Left ventricle myocardium inferior (tissue), 1 donor: ENCODE measurements at places on chromosomes 4 and X. TPM values are rescaled to one million over a fixed set of nuclear protein-coding genes. Genes with fewer than 3 reads are reported as not detected.
A peak's percentile ranks its signal among the peaks of the same experiment; 100 is the strongest.

- peak overlapping the region; percentile 94 for H3K27ac ChIP-seq
- peak; percentile 41 for DNase-seq
- H3K4me1 ChIP-seq, result peaks cover 7% of the 10 kb centered on the region
- no peaks in the 10 kb centered on the region for H3K27me3 ChIP-seq
- H3K36me3 ChIP-seq, result peaks cover 8% of the 10 kb centered on the region
These were observed 3.5 kb downstream of the TMSB4X start for GRCh38 chrX:12978205-12979025.

- H3K36me3 ChIP-seq, result no peaks in the 10 kb centered on the region
- H3K4me1 ChIP-seq, result peaks cover 3% of the 10 kb centered on the region
- H3K27ac ChIP-seq, result no peak overlapping the region
- DNase-seq, result no peak
- no peaks in the 10 kb centered on the region for H3K27me3 ChIP-seq
These were observed 188.3 kb downstream of the RASL11B start for GRCh38 chr4:53050361-53050774.

DNA sequence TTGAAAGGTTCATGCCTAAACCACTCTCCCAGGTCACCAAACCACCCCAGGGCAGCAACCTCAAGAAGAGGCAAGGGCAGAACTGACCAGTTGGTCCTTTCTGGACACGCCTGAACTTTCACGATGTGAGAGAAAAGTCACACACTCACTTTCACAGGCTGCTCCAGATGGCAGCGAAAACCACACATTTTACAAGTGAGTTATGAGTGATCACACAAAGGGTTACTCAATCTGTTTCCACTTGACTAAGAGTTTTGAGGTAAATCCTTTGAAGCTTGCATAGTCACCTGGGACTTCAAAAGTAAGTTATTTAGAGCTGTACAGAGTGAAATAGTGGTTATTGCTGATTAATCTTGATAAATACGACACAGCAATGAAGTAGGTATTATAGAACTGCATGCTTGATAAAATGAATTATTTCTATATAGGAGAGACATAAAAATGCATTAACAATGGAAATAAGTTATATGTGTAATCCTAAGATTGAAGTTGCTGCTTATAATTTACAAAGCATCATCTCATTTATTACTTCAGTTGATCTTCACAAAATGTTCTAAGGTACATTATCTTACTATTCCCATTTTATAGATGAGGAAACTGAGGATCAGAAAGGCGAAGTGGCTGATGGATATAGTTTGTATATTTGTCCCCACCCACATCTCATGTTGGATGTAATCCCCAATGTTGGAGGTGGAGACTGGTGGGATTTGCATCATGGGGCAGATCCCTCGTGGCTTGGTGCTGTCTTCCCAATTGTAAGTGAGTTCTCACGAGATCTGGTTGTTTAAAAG, 103.0 kb upstream of the KLF3 start:
- no peak overlapping the region for H3K27ac ChIP-seq
- H3K36me3 ChIP-seq, result no peaks in the 10 kb centered on the region
- H3K27me3 ChIP-seq, result no peaks in the 10 kb centered on the region
- DNase-seq, result no peak
- no peak overlapping the region for H3K4me3 ChIP-seq

- no peaks in the 10 kb centered on the region for H3K36me3 ChIP-seq
- H3K4me3 ChIP-seq, result no peak overlapping the region
- no peak for DNase-seq
- H3K27ac ChIP-seq, result no peak overlapping the region
- no peaks in the 10 kb centered on the region for H3K27me3 ChIP-seq
These were observed 14.7 kb downstream of the RGS12 start for GRCh38 chr4:3307486-3307885.

- H3K27me3 ChIP-seq, result no peaks in the 10 kb centered on the region
- no peaks in the 10 kb centered on the region for H3K36me3 ChIP-seq
- H3K27ac ChIP-seq, result no peak overlapping the region
- H3K4me1 ChIP-seq, result no peaks in the 10 kb centered on the region
- DNase-seq, result no peak
These were observed 15.5 kb upstream of the IGBP1 start for GRCh38 chrX:70117738-70118137.

GRCh38 chr4:88196013-88196365, 37.5 kb upstream of the ABCG2 start:
- H3K27ac ChIP-seq, result no peak overlapping the region
- no peaks in the 10 kb centered on the region for H3K27me3 ChIP-seq
- H3K36me3 ChIP-seq, result no peaks in the 10 kb centered on the region
- H3K4me1 ChIP-seq, result no peaks in the 10 kb centered on the region
- no peak for DNase-seq

- no peak for DNase-seq
- H3K36me3 ChIP-seq, result peaks cover 2% of the 10 kb centered on the region
- no peaks in the 10 kb centered on the region for H3K27me3 ChIP-seq
- H3K27ac ChIP-seq, result no peak overlapping the region
- H3K4me3 ChIP-seq, result no peak overlapping the region
These were observed 27.1 kb downstream of the RAPGEF2 start for GRCh38 chr4:159129814-159130550.

DNA sequence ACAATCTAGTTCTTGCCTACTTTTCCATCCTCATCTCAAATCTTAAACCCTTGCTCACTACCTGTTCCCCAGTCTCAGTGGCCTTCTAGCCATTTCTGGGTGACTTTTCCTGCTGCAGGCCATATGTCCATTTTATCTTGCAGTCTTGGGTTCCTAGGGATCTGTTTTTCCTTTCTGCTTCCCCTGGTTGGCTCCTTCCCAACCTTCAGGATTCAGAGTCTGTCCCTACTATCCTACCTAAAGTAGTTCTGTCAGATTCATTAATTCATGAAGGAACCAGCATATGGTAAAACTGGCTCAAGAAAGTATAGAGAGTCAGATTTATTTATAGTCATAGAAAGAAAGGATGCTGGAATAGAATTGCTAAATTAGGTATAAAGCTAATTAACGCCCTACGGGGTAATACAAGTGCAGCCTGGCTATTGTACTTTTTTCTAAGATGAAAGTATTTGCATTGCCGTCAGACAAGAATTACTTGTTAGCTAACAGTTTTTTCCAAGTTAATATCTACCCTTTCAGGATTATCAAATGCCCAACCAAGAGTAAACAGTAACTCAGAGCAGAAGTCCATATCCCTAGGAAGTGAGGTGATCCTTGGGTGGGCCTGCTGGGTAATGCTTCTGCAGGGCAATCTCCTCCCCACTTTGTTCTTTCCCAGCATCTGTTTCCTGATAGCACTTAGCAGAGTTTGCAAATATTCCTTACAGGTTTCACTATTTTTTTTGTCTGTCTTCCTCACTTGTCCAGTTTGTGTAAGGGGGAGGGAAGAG, 63.6 kb downstream of the REPS2 start:
- H3K4me1 ChIP-seq, result no peaks in the 10 kb centered on the region
- H3K4me3 ChIP-seq, result no peak overlapping the region
- H3K27me3 ChIP-seq, result no peaks in the 10 kb centered on the region
- H3K27ac ChIP-seq, result no peak overlapping the region
- DNase-seq, result no peak

- H3K27ac ChIP-seq, result no peak overlapping the region
- H3K4me1 ChIP-seq, result no peaks in the 10 kb centered on the region
- H3K27me3 ChIP-seq, result no peaks in the 10 kb centered on the region
These were observed 415.0 kb downstream of the CFAP47 start for GRCh38 chrX:36334572-36334971.

- H3K4me3 ChIP-seq, result peak overlapping the region; percentile 76
- peaks cover 25% of the 10 kb centered on the region for H3K4me1 ChIP-seq
- no peaks in the 10 kb centered on the region for H3K27me3 ChIP-seq
These were observed 767 bp upstream of the SMIM20 start for GRCh38 chr4:25913056-25913850.

DNA sequence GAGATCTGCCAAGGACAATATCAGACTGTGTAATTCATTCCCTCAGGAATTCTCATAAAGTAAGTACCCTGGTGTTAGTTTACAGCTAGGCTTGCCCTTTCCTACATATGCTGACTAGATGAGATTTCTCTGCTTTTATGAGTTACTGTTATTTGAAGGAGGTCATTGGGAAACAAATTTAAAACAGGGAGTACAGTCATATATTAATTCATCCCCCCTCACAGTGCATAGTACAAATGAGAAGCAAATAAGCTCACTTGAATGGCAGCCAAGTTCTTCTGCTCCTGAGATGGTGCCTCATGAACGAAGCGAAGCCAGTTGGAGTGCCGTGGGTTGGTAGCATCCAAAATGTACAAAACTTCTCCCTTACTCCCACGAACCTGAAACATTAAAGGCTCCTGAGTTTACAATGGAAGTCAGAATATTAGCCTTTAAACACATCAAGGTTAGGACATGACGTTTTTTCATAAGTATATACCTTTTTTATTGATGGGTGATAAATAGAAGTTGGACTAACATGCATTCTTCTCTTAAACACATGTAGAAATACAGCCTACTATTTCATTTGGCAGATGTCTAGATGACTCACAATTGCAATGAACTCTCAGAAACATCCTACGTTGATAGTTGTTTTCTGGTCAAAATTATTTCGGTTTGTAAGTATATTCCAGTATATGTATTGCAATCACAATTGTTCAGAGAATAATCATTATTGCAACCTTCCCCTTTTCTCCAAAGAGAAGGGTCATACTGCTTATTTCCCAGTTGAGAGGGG, 69.2 kb downstream of the PRDM5 start:
- DNase-seq, result no peak
- H3K27ac ChIP-seq, result no peak overlapping the region
- peaks cover 2% of the 10 kb centered on the region for H3K36me3 ChIP-seq
- H3K4me3 ChIP-seq, result no peak overlapping the region
- H3K4me1 ChIP-seq, result peaks cover 6% of the 10 kb centered on the region

DNA sequence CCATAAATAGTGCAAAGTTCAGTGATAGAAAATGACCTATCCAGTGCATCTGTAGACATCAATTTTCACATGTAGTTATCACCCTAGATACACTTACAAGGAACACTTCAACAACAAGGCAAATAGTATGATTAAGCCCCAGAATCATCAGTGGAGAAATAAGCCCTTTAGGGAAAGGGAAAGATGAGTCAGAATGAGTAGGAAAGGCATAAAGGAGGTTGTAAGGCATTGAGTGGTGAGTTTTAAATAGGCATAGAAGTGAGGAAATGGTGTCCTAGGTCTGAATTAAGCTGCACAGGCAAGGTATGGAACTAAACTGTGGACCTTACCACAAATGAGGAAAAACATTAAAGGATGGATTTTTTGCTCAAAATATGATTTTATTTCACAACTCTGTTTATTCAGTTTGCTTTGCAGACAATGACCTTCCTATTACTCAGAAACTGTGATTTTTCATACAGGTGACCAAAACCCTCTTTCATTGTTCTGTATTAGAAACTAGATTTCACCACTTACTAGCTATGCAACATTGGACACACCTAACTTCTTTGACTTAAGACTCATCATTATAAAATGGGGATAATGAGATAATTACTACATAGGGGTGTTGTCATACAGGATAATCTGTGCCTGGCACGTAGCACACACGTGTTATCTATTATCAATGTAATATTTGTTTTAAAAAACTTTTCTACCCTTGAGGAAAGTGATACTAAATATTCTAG, 57.0 kb upstream of the MAP9 start:
- no peak overlapping the region for H3K27ac ChIP-seq
- no peaks in the 10 kb centered on the region for H3K27me3 ChIP-seq
- no peak for DNase-seq
- H3K4me3 ChIP-seq, result no peak overlapping the region

- H3K27ac ChIP-seq, result no peak overlapping the region
- no peak for DNase-seq
- H3K36me3 ChIP-seq, result no peaks in the 10 kb centered on the region
- no peak overlapping the region for H3K4me3 ChIP-seq
- no peaks in the 10 kb centered on the region for H3K27me3 ChIP-seq
- H3K4me1 ChIP-seq, result peaks cover 16% of the 10 kb centered on the region
These were observed 251.8 kb upstream of the FTHL17 start for GRCh38 chrX:31323658-31324057.

DNA sequence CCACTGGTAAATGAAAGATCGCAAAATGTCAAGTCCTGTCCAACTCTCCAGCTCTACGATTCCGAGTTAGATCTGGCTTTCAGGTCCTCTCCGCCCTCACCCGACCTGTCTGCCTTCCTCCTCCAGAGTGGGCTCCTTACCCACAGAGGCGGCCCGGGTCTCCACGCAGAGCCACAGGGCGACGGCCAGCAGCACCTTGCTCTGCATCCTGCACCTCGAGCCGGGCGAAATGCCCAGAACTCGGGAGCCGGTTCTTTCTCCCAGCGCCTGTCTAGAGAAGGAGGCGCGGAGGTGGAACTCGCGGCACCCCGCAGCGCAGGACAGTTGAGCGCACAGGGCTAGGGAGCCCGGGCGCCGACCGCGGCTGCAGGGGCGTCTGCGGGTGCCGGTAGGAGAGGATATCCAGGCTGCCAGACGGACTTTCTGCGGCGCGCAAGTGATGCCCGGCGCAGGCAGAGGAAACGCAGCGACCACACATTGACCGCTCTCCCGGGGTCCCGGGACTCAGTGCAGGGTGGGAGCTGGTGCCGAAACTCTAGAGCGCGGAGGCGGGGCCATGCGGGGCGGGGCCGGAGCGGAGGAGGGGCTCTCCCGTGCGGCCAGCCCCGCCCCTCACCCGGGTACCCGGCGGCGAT, at the start of gene KDR:
TSS of gene KDR (minus strand) at position 509 of the 635 bp plus-strand sequence. CDS start at position 207, 302 bp downstream.
- H3K36me3 ChIP-seq, result no peaks in the 10 kb centered on the region
- H3K4me3 ChIP-seq, result peak within 1 kb of the TSS; percentile 81
- peaks cover 36% of the 10 kb centered on the region for H3K27me3 ChIP-seq
- peak within 1 kb of the TSS; percentile 89 for H3K27ac ChIP-seq

DNA sequence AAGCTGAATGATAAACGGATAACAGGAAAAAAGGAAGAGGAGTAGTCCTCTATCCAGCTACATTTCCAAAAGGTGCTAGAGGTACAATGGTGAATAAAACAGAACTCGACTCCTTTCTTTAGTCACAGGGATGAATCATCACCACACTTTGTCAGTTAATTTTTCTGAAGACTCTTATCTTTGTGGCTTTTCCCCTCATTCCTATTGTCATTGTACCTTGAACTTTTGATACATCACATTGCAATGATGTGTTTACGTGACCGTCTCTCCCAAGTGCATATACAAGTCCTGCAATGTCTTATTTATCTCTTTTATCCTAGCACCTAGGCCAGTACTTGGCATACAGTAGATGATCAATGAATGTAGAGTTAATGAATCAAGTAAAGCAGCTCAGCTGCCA, 134.7 kb downstream of the LHFPL1 start:
- no peak overlapping the region for H3K27ac ChIP-seq
- no peaks in the 10 kb centered on the region for H3K4me1 ChIP-seq
- DNase-seq, result no peak
- no peaks in the 10 kb centered on the region for H3K36me3 ChIP-seq
- H3K27me3 ChIP-seq, result no peaks in the 10 kb centered on the region
- H3K4me3 ChIP-seq, result no peak overlapping the region

GRCh38 chr4:37568489-37568888, 117.7 kb downstream of the RELL1 start:
- no peaks in the 10 kb centered on the region for H3K36me3 ChIP-seq
- H3K27ac ChIP-seq, result no peak overlapping the region
- no peak overlapping the region for H3K4me3 ChIP-seq
- no peaks in the 10 kb centered on the region for H3K4me1 ChIP-seq

Gene MAGEC3
- not detected for total RNA-seq

Gene DOK7
- 46.7 TPM for total RNA-seq

Gene AKAP4
- total RNA-seq, result not detected

Gene FOXR2
- not detected for total RNA-seq

Gene TMEM35A
- not detected for total RNA-seq

Gene ARAP2
- 2.9 TPM for total RNA-seq

Gene MYOZ2
- 843 TPM for total RNA-seq
